ENCODE measurements at places on chromosomes 7 and 10.

GRCh38 chr10:52420656-52421055, 106.6 kb downstream of the DKK1 start:
- no peak for DNase-seq

GRCh38 chr7:55895021-55895420, 7.8 kb downstream of the ZNF713 start:
- DNase-seq, result no peak

DNA sequence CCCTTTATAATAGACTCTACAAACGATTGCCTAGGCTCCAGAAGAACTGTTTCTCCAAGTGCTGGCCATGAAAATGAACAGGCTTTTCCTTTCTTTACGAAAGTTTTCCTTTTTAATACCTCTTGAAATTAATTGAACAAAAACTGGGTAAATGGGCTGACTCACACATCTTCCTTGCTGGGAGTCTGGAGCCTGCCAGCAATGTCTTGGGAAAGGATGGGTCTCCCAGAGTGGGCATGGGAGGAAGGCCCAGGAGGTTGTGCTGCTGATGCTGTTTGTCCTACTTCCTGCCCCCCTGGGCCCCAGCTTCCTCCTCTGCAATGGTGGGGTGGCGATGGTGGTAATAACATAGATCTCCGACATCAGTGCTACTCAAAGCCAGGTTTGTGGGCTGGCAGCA, 174.1 kb downstream of the RPS24 start:
- DNase-seq, result no peak

GRCh38 chr7:87330942-87331341, 14.5 kb upstream of the CROT start:
- no peak for DNase-seq

GRCh38 chr7:80385508-80385907, 126.4 kb downstream of the GNAT3 start:
- no peak for DNase-seq

DNA sequence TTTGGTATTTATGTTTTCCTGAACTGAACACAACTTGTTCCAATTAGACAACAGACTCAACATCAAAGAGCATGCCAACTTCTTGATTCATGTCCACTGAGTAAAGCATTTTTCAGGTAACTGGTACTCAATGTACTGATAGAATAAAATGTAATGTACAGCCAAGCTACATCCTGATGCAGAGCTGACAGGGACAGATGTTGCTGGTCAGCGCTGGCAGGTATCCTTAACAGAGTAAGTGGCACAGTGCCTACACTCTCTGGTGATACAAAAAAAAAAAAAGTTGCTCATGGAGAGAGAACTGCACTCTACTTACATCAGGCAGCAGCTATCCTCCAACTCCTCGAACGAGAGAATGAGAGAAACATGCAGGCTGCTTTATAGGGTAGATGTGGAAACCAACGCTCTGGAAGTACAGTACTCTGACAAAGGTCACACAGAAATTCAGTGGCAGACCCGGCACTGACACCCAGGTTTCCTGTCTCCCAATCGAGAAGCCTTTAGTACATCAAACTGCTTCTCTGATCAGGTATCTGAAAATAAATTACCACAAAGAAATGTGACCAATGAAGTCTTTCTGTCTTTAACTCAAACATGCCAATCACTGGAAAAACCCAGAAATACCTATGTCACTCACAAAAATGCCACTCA, 4.6 kb downstream of the ITGB1 start:
- DNase-seq, result no peak

DNA sequence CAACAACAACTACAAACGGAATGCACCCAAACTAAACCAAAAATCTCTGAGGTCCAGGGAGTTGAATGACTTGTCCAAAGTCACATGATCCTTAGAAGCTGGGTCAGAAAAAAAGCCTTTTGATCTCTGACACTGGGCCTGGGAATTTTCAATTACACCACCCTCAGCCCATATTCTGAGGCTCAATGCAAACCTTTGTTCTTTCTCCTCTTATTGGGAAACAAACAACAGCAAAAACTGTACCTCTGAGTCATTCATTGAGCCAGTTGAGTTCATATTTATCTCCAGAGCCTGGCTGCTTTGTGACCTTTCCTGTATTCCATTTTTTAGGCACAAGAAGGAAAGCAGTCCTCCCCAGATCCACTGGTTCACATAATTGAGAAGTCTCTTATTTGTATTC, 51.2 kb upstream of the SORCS1 start:
- DNase-seq, result no peak

GRCh38 chr10:34666008-34666704, 148.9 kb downstream of the PARD3 start:
- peak; percentile 42 for DNase-seq

DNA sequence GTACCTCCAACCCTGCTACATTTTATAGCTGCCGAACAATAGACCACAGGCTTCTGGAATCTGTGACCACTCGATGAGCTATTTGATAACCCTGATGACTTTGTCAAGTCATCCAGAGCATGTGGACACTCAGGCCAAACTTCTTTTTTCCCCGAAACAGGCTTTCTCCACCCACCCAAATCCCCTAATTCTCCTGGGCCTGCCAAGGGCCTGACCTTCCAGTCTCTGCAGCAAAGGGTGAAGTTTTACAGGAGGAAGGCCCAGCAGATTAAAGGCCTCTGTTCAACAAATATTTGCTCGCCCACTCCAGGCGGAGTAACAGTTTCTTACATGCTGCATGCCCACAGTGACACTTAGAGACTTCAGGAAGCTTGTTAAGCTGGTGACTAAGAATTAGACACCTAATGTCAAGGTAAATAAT, 2.0 kb downstream of the JCAD start:
- no peak for DNase-seq

DNA sequence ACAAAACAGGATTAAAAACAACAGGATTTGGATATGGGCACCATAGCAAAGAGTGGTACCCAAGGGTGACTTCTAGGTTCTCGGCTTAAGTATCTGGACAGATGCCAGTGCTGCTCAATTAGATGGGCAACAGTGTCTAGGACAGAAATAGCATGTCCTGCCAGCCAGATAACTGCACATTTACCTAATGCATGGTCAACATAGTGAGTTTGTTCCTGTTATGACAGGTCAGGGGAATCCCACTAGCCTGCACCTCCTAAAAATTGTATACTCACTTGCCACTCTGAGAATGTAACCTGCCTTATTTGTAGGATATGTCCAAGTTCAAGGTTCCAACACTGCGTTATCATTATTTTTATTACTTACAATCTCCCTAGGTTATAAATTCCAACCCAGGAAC, 471.7 kb downstream of the GRM8 start:
- DNase-seq, result no peak

- DNase-seq, result no peak
Measured at GRCh38 chr7:157549612-157550299, 213.0 kb downstream of the DNAJB6 start.

GRCh38 chr7:39749177-39749576, 125.8 kb downstream of the RALA start:
- DNase-seq, result no peak

- peak; percentile 40 for DNase-seq
Measured at GRCh38 chr10:31134311-31134952, 102.8 kb upstream of the ZNF438 start.

DNA sequence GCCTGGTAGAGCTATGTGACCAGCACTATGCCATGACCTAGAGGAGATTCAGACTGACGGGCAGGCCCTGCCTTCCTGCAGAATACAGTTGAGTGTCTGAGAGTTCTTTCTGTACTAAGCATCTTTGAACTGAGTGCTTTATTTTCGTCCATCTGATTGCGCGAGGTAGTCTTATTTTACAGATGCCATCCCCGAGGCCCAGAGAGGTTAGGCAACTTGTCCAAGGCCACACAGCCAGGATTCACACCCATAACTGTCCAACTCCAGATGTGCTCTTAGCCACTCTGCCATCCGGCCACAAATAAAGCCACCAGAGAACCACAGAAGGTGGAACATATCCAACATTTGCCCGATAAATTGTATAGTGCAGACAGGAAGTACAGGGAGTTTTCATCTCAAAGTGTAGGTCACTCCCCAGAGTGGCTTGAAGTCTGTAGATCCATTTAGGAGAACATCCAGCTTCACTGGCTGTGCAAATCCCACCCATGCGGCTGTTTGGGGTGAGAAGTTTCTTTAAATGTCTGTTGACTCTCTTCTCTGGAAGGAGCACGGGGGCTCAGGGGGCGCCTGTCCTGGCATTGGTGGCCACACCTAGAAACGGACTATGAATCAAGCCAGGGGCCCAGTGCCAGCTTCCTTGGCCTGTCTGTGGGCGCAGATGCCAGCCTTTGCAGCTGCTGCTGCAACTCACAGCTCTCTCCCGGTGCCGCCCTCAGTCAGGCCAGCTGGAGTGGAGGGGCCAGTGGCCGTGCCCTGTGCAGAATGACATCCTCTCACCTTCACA, 11.1 kb downstream of the CHST3 start:
- DNase-seq, result no peak

DNA sequence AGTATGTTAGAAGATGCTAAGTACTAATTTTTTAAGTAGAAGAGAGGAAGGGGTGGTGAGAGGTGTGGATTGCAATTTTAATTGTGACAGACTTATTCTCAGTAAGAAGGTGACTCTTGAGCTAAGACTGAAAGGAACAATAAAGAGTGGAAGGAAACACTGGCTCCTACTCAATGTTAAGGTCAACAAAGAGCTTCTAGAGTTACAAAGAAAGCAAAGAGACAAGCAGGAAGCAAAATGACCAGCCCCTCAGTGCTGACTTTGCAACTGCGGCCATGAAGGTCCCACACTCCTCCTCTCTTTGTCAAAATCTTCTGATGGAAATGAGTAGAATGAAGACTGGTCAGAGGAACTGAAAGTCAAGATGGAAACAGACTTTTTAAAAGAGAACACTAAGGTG, 79.9 kb upstream of the FOXI2 start:
- DNase-seq, result no peak

- no peak for DNase-seq
Measured at GRCh38 chr10:26931223-26931622, 70.5 kb upstream of the ABI1 start.

- no peak for DNase-seq
Measured at GRCh38 chr10:63123727-63124362, 9.3 kb upstream of the NRBF2 start.

DNA sequence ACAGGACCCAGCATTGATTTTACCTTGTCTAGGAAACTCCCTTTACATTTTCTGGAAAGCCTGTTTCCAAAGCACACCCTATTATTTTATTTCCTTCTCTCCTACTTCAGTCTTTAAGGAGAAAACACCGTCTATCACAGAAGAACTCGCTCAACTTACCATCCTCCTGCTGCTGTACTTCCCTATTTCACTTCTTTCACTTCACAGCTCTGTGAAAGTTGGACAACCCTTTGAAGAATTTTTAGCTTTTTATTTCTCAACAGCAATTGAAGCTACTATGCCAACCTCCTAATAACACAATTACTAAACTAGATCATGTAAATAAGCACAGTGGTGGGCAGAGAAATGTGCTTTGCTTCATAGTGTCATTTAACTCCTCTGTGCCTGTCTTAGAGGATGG, 166.5 kb downstream of the TFEC start:
- DNase-seq, result peak; percentile 79

GRCh38 chr7:146423446-146423845, 306.8 kb downstream of the CNTNAP2 start:
- DNase-seq, result no peak

DNA sequence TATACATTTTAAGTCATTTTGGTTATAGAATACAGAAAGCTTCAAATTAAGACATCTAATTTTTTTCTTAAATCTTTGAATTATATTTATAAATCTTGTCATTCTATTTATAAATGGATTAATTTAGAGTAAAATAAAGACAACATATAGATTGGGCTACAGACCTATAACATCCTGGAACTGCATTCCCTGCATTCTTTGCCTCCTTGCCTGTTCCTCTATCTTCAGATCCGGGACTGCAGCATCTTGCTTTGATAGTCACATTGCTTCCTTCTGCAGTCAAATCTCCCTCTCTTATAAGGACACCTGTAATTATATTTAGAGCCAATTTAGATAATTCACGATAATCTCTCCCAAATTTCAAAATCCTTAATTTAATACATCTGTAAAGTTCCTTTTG, 64.2 kb downstream of the ATRNL1 start:
- no peak for DNase-seq

GRCh38 chr10:22551681-22552365, 162.6 kb downstream of the PIP4K2A start:
- DNase-seq, result no peak

GRCh38 chr10:100980711-100981110, 6.6 kb downstream of the MRPL43 start:
- DNase-seq, result no peak

DNA sequence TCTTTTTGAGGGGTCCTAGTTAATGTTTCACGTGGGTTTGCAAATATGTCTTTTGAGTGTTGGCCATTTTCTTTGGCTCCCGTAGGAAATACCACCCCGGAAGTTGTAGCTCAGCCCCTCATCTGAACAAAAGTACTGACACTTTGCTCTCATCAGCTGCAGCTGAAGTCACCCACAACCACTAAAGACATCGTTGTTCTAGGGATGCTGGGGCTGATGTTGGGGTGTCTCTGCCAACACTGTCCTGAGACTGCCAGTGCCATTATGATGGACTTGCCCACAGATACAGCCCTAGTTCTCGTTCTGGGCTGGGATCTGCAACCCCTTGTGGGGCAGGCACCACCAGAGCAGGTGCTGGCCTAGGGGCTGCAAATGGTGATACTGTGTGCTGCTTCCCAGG, 82.6 kb upstream of the ARHGAP21 start:
- no peak for DNase-seq

DNA sequence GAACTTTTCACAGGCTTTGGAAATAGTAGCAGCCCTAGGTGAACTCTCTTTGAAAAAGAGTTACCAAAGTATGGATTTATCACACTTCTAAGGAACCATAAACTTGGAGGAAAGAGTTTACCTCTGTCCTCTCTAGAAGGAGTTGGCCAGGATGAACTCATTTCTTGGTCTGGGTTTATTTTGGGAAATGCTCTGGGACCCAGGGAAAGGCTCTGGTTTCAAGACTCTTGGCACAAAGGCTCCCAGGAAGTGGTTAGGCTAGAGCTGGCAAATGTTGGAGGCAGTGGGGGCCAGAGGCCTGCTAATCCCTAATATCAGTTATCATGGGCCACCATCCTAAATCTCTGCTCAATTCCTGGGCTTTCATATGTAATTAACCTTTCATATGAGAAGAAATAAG, 36.3 kb upstream of the CDK6 start:
- no peak for DNase-seq

GRCh38 chr10:104100795-104101194, 15.1 kb upstream of the COL17A1 start:
- no peak for DNase-seq

- DNase-seq, result no peak
Measured at GRCh38 chr7:137933270-137934017, 68.4 kb downstream of the CREB3L2 start.

DNA sequence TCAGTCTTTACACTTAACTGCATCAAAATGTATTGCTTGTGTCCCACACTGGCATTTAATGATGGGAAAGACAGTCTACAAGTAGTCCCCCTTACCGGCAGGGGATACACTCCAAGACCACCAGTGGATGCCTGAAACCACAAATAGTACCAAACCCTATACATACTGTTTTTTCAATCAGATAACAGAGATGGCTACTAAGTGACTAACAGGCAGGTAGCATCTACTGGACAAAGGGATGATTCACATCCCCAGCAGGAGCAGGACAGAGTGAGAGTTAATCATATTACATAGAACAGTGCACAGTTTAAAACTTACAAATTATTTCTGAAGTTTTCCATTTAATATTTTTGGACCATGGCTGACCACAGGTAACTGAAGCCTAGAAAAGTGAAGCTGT, 13.2 kb downstream of the TMEM243 start:
- DNase-seq, result no peak
